ENCODE measurements at places on chromosomes 2 and 18.
A peak's percentile ranks its signal among the peaks of the same experiment; 100 is the strongest.

GRCh38 chr2:5519286-5519685, 172.9 kb upstream of the SOX11 start:
- DNase-seq, result no peak

DNA sequence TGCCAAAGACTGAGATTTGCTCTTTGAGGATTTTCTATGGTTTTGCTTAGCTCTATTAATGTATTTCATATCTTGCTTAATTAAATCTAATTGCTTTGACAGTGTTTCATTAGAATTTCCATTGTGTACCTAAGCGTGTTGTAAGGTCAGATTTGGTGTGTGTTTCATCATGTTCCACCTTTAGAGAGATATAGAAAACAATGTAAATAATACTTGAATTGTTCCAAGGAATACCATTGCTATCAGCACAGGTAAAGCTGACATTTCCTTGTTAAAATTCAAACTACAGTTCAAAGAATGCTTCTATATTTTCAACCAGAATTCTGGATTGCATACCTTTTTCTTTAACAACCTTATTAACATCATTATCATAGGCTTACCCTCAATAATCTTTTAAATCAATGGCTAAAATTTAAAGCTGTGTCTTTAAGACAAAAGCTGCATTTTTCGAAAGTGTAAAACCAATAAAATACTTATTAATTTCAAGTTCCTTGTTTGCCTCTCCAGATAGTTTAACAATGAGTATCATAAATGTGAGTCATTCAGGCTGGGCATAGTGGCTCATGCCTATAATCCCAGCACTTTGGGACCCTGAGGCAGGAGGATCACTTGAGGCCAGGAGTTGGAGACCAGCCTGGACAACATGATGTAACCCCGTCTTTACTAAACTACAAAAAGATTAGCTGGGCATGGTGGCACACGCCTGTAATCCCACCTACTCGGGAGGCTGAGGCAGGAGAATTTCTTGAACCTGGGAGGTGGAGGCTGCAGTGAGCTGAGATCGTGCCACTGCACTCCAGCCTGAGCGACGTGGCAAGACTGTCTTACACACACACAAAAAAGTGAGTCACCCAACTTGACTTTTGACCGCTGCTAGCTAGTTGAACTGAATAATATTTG, 188.0 kb upstream of the PKDCC start:
- DNase-seq, result no peak

DNA sequence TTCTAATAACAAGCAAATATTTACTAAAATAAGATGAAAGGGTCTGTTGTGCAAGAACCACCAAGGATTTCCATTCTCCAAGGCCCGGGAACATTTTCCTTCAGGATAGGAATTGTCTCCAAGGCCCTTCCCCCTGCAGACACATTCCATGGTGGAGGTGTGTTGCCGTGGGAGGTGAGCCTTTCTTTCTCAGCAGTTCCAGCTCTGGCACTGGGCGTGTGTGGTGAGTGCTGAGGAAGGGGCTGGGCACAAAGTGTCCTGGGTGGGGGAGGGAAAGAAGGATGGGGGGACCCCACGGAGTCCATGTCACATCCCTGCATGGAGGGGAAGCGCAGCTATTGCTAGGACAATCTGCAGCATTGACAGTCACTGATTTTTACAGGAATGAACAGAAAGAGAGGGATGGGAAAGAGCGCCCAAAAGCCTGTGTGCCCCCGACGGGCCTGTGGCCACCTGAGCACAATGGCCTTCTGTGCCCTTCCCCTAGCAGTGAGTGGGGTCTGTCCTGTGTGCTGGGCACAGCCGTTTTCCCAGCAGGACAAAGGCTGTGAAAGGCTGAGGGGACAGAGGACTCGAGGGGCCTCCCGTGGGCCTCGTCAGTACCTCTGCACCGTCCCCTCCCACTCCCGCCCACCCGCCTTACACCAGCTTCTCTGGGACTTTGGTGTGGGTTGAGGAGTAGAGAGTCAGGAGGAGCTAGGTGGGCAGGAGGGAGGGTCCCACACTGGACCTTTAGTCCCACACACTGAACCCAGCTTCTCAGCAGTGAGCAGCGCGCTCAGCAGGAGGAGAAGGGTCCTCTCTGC, 79.8 kb downstream of the PTGR3 start:
- DNase-seq, result no peak

DNA sequence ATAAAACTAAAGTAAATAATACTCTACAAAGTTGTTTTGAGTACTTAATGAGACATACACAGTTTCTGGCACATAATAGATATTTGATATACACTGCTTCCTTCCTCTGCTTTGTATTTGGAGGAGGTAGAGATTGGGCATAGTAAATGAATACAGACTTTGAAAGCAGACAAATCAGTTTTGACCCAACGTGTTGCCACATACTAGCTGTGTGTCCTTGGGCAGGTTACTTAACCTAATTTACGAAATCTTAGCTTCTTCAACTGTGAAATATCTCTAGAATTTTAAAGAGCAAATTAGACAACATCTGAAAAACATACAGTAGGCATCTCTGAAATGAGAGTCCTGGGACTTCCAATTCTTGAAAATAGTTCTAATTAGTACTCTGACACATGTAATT, 425.4 kb downstream of the TGIF1 start:
- DNase-seq, result no peak

GRCh38 chr2:226796840-226797288, 2.8 kb downstream of the IRS1 start:
- DNase-seq, result no peak

- no peak for DNase-seq
Observed at GRCh38 chr2:33426666-33427231, 49.7 kb upstream of the RASGRP3 start.

GRCh38 chr2:165617741-165618481, 148.4 kb downstream of the CSRNP3 start:
- DNase-seq, result no peak

DNA sequence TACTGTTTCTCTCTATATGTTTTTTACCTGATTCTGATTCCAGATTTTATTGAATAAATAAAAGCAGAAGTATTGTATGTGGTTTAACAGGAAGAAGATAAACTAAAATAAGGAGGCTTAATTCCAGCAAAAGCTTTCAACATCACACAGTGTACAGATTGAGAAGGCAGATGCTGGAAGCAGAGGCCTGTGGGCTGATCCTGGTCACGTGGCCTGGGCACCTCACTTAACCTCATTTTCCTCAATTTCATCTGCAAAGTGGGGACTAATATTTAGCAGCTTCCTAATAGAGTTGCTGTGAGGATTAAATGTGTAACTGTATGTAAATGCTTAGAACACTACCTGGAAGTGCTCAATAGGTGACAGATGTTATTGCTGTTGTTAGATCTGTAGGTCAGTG, 58.0 kb downstream of the CDCA7 start:
- no peak for DNase-seq

DNA sequence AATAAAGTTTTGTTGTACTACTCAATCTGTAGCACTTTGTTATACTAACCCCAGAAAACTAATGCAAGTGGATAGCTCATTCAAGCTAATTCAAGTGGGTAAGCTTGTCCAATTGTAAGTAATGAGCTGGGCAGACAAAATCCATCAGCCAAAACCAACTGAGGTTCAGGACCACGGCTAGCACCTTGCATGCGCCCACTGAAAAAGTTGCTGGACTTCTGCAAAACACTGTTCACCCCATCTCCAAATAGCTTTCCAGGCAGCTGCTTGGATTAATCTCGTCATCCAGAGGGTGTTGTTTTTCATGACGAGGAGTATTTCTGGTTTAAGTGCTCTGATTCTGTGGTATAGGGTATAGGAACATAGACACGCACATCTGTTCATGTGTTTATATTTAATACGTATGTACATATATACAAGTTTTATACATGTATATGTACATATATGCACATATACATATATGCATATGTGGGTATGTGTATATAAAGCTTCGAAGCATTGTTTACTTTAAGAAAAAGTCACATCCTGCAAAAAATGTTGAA, 307.5 kb downstream of the GALR1 start:
- no peak for DNase-seq

GRCh38 chr2:189375842-189376241, 65.4 kb upstream of the WDR75 start:
- DNase-seq, result no peak

DNA sequence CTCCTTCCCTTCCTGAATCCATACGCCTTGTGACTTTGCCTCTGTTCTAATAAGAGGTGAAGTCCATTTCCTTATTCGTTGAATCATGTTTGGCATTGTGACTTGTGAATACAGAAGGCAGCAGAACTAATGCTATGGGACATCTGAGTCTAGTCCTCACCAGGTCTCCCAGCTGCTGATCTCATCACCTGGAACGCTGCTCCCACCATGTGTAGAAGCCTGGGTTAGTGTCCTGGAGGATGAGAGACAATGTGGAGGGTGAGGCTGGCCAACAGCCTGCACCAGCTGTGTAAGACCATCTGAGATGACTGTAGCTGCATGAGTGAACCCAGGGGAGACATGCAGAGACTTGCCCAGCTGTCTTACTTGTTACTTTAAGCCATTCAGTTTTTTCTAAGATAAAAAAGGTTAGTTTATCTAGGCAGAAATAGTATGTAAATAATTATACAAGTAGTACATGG, 3.5 kb upstream of the HAAO start:
- no peak for DNase-seq

DNA sequence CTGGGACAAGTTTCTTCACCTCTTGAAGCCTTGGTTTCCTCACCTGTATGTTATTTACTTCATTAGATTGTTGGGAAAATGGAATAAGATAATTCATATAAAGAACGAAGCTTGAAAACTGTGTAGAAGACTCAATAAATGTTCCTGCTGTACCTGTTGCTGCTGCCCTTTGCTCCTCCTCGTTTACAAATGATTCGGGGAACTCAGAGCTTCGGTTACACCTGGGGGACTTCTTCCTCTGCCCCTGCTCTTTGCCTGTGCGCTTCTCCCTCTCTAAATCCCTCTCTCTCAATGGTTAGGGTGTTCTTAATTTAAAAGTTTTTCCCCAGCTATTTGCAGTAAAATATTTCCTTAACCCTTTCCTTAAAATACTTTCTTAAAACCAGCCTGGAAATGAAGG, 3.3 kb upstream of the RMDN2 start:
- DNase-seq, result no peak

DNA sequence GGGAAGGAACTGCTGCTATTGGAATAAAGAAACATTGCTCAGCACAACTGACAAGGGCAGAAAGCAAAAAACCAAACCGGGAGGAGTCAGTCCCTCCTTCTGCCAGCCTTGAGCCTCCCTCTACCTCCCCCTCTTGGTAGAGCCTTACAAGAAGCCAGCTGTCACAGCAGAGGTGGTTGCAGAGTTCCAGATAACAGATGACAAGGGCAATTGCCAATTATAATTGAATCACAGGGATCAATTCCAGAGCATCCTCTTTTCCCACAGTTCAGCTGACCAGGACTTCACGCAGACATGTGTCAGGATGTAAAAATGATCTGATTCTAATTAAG, 548.2 kb upstream of the LRRTM1 start:
- DNase-seq, result no peak

- DNase-seq, result no peak
Observed at GRCh38 chr2:57862727-57863126, 183.9 kb upstream of the VRK2 start.

DNA sequence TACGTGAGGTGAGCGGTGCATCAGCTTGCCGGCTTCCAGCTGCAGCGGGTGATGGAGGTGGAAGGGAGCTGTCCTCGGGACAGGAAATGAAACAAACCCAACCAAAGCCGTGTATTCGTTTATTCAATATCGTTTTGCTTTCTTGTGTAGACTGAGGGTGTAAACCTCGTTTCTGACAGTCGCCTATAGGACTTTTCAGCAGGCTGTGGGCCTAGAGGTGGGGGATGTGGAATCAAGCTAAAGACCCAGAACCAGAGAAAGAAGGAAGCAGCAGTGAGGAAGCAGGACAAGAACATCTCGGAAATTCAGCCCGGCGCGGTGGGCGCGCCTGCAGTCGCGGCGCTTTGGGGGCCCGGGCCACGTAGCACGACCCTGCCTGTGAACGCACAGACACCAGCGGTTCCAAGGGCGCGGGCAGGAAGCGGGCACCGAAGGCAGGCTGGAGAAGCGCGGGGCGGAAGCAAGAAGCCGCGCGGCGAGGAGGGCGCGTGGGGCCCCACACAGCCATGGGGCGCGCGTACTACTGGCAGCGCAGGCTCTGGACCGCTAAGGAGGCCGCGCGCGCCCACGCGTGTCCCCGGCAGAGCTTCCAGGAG, 755 bp upstream of the ATP9B start:
- DNase-seq, result peak; percentile 11

GRCh38 chr2:232537499-232537898, 2.0 kb upstream of the CHRNG start:
- DNase-seq, result no peak

- no peak for DNase-seq
Observed at GRCh38 chr2:66041902-66042657, 392.8 kb upstream of the MEIS1 start.

GRCh38 chr2:105393373-105394055, 5.3 kb downstream of the FHL2 start:
- DNase-seq, result no peak

DNA sequence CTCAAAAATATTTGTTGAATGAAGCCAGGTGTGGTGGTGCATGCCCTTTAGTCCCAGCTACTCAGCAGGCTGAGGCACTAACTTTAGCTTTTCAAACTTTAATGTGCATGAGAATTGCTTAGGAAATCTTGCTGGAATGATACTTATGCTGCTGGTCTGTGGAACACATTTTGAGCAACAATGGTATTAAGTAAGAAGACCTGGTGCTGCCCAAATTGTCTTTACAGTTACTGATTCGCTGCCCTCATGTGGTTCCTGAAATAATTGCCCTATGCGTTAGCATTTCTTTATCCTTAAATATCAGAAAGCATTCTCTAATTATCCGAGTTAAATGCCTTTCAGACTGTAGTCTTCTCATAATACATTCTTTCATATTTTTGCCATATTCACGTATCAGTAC, 76.0 kb upstream of the SESTD1 start:
- DNase-seq, result peak; percentile 58

DNA sequence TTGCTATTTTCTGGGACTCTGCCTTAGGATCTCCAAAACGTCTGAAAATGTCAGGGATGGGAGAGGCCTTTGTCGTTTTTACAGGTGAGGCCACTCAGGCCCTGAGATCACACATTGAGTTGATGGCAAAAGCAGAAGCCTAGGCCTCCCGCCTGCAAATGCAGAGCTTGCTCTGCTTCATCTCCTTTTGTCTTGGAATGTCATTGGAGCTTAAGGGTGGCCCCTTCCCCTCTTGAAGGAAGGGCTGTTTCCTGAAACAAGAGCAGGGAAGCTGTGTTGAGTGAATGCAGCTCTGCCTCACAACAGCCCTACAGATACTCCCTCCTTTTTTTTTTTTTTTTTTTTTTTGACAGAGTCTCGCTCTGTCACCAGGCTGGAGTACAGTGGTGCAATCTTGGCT, 123.5 kb downstream of the GLI2 start:
- no peak for DNase-seq

DNA sequence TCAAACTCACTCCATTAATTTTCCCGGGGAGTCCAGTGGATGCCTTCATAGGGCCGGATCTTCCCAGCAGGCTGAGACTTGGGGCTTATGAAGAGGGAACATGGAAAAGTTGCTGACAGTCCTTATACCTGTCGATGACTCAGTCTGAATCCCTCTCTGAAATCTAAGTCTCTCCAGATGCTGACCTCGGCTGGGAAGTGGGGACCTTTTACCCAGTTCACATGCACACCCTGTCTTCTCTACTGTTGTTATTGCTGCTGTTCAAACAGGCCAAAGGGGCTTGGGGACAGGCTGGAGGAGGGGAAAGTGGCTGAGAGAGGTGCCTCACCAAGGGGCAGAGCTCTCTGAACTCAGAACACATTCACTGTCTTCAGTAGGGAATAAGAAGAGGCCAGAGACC, 4.1 kb upstream of the TNP1 start:
- DNase-seq, result no peak
